ENCODE measurements at places on chromosomes 5 and 9.
A peak's percentile ranks its signal among the peaks of the same experiment; 100 is the strongest.

- DNase-seq, result no peak
Measured at GRCh38 chr5:150134198-150134588, 21.5 kb downstream of the PDGFRB start.

DNA sequence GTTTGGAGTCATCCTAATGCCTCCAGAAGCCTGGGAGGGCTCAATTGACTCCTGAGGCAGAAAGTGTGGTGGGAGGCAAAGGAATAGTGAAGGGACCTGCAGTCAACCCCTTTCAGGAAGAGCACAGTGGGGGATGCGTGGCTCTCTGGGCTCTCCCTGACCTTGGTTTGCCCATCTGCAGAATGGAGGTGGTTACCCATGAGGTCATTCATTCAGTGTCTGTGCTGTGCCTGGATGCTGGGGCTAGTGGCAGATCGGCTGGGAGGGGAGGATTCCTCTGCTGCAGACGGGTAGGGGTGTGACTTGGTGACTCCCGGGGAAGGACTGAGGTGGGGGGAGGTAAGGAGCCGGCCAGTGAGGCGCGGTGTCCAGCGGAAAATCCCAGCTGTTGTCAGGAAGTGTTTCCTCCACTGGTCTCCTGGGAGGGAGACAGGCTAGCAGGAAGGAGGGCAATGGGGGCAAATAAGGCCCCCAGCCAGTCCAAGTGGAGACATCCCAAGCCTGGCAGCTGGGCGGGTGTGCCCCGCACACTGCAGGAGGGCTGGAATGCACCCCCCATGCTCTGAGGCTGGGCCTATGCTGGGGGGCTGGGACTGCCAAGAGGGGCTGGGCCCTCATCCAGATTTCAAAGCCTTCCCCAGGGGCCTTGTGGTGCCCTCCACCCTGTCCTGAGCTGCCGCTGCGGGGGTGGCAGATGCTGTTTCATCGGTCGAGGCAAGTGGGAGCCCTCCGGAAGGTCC is 10.9 kb downstream of the CXXC5 start:
- no peak for DNase-seq

DNA sequence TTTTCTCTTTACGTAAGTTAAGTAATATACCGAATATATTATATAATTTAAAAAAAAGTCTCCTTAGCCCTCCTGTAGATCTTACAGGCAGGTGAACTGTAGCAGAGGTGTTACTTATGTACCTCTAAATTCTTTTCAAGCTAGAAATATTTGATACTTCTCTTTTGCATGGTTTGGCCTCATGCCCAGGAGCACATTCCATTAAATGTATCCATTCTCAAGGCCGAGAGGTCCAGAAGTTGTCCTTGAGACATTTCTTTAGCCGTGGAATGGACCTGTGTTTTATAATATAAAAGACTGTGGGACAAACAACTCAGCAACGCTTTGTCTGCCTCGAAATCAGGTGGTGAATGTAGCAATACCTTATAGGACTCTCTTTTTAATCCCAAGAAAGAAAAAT is 184.5 kb downstream of the TRIO start:
- DNase-seq, result no peak

- no peak for DNase-seq
Measured at GRCh38 chr9:136329211-136329627, 1.9 kb downstream of the GPSM1 start.

GRCh38 chr9:128886211-128886891 is 4.4 kb downstream of the LRRC8A start:
- DNase-seq, result peak; percentile 16

- DNase-seq, result no peak
Measured at GRCh38 chr9:8390571-8390970, 591.0 kb upstream of the DMAC1 start.

DNA sequence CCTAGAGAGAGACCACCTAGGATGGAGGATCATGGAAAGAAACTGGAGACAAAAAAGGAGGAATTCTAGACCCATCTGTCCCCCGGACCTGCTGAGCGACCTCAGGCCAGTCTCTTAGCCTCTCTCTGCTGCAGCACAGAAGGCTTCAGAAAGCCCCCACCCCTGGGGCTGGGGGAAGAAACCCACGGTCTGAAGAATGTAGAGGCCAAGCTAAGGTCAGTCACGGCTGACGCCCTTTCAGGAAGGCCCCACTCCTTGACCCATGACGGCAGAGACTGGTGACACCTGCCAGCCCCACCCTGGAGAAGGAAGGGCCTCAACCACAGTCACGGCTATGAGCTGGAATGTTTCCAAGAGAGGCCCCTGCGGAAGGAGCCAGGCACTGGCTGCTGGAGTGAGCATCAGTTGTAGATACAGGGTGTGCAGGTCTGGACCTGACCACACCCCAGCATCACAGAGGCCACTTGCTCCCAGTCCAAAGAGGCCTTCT is 120.5 kb upstream of the BOD1 start:
- DNase-seq, result no peak

GRCh38 chr9:136342181-136343120 is 15.1 kb downstream of the GPSM1 start:
- DNase-seq, result peak; percentile 73

- DNase-seq, result no peak
Measured at GRCh38 chr5:173020643-173021042, 35.5 kb upstream of the CREBRF start.

GRCh38 chr5:6175172-6175854 is 203.0 kb downstream of the MED10 start:
- DNase-seq, result no peak

DNA sequence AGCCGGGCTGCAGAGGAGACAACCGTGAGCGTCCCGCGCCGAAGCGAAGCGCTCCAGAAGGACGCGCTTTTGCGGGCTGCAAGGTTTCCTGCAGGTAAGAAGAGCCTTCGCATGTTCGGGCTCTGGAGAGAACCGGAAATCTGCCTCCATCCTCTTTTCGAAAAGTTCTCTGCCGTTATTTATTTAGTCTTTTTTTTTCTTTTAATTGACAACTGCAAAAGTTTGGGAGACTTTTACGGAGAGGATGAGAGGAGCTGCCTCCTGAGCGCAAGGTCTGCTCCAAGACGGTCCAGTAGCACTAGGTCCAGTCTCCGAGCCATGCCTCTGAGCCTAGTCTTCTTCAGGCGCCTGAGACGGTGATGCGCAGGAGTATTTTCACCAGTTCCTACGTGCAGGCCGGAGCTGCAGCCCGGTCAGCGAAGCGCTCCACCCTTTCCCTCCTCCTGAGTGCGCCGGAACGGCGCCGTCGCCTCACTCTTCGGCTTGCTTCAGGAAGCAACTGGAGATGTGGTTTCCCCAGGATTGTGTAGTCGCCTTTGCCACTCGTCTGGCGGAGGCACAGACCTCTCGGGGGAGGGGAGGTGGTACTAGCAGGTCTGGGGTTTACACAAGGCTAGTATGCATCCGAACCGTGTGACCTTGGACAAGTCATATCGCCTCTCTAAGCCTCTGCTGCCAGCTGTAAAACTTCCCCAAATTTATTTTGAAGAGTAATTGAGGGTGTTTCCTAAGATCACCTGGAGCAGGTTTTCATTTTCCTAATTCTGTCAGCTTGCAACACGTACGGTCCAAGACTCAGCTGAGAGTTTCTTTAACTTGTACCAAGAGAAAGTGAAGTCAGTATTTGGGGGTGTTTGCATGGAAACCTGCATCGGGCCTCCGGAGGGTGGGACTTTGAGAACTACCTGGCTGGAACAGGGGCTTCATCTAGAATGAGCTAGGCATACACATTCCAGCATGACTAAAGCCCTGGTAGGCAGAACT is 4.5 kb downstream of the POU4F3 start:
- no peak for DNase-seq

Data from activated CD4-positive, alpha-beta T cell treated with anti-CD3 and anti-CD28 coated beads, Interleukin-2, amount 50 U/mL, for 16 hours (primary cell).